ENCODE measurements at places on chromosomes 7 and 10.

DNA sequence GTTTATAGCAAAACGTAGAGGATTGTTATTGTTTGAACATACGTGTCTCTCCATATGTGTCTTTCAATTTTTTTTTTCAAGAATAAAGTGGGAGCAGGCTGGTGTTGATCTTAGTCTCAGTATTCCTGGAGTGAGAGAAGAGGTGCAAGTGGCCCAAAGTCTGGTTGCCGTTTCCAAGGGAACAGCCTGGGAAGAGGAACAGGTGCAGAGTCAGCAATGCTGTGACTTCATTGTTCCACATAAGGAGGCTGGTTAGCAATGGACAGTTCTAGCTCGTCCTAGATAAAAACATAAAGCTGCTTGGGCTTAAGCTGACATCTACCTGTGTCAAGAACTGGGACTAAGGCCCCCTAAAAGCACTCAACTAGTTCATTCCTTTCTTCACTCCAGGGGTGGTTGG is 626.6 kb upstream of the TPK1 start:
- DNase-seq: no peak

- no peak for DNase-seq
These were observed 35.3 kb upstream of the ANK3 start for GRCh38 chr10:60424971-60425370.

- no peak for DNase-seq
These were observed 106.9 kb upstream of the CSTF2T start for GRCh38 chr10:51806079-51806835.

GRCh38 chr10:97825020-97825760 is 24.5 kb upstream of the GOLGA7B start:
- DNase-seq: no peak

DNA sequence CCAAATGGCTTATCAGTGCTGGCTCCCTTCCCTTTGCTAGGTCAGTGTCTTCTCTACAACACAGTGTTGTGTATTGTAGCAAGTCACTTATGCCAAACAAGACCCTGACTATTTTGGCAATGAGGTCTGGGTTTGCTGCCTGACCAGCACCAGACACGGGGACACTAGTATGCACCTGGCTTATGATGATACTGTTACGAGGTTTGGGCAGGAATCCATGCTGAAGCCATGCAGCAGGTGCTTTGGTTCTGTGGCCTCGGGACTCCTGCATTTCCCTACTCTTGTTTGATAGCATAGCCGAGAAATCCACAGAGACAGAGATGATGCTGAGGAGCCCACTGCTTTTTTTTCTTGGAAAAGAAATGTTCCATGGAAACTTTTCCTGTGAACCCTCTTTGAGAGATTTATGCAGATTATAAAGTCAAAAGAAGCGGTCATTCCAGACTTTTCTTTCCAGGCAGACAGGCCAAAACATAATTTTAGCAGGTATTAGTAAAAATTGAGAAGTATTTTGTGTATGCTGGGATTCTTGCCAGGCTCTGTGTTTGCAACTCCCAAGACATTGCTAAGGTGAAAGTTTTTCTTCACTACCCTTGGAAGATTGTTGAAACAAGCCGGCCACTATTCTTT is 291.1 kb downstream of the BBS9 start:
- no peak for DNase-seq

GRCh38 chr10:124478515-124478914 is 16.9 kb downstream of the LHPP start:
- DNase-seq: peak; percentile 16
